ENCODE measurements at places on chromosomes 6 and 20.

- no peak for DNase-seq
Measured at GRCh38 chr20:42678895-42679294, 510.8 kb downstream of the PTPRT start.

- DNase-seq: no peak
Measured at GRCh38 chr6:42820512-42821340, 38.9 kb downstream of the BICRAL start.

DNA sequence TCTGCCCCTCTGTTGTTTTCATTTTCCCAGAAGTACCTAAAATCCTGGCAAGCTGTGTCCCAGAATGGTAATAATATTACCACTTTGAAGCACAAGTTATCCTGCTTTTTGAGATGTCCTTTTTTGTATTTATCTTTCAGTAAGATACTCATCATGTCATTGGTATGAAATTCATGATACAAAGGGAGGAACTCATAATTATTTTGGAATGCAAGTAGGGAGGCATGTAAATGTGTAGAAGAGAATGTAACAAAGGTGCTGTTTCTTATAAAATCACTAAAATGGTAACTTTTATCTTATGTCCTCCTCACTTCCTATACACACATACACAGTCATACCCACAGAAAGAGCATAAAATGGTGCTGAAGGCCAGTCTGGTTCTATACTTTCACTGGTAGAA is 109.9 kb downstream of the CD2AP start:
- DNase-seq: no peak

DNA sequence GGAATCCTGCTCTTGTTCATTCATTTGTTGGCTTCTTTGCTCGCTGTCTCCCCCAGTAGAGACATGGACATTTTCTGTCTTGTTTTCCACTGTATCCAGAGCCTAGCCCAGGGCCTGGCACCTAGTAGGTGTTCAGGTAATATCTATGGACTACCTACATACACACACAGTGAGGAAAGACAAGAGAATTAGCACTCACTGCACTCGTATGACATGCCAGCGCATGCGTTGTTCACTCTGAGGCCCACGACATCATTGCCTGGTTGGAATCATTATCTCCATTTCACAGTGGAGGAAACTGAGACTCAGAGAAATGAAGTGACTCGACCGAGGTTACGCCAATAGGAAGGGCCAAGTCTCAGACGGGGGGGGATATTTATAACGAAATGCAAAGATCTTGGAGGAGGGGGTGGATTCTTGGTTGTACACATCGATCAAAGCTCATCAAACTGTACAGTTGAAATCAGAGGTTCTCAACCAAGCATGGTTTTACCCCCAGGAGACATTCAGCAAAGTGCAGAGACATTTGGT is 140.1 kb upstream of the PTPN1 start:
- no peak for DNase-seq

DNA sequence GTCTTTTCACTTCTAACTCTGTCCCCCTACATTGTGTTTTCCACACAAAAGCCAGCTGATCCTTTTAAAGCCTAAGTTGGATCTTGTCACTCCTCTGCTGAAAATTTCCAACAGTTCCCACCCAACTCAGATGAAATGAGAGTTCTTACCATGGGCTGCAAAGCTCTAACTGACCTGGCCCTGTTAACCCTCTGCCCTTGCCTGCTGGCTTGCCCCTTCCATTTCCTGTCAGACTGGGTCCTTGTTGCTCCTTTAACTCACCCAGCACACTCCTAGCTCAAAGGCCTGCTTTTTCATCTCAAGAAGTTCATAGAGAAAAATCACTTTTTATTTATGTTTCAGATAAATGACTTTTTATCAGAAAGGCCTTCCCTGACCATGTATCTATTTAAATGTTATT is 66.5 kb upstream of the HEY2 start:
- no peak for DNase-seq
